ENCODE measurements at places on chromosomes 16 and 17.
A peak's percentile ranks its signal among the peaks of the same experiment; 100 is the strongest.

- DNase-seq: no peak
Measured at GRCh38 chr16:24282141-24282540, 26.0 kb downstream of the CACNG3 start.

DNA sequence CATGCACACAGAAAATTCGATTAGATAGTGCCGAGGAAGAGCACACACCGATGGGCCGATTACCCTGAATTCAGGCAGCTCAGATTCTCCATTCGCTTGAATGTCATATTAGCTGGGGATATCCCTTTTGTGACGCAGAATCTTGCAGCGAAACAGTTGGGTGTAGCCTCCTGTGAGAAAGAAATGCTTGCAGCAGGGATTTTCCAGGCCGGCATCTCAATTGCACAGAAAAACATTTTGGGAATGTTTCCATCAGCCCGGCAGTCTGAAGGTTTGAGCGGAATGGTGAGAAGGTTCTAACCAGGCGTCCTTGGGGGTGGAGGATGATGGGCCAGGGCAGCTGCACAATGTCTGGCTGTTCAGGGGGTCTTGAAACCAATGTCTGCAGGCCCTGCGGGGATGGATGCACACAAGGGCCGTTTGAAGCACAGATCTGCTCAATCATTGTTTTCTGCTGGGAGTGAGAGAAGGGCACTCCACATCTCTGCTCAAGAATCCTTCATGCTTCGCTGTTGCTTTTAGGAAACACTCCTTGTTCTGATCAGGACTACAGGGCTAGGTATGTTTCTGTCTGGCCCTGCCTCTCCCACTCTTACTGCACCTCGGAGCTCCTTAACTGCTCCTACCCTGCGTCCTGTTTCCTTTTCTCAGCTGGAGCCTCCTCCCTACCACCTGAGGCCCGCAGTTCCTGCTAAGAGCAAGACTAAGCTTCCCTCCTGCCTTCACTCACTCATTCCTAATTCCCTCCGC is 94.6 kb downstream of the CMIP start:
- DNase-seq: no peak

DNA sequence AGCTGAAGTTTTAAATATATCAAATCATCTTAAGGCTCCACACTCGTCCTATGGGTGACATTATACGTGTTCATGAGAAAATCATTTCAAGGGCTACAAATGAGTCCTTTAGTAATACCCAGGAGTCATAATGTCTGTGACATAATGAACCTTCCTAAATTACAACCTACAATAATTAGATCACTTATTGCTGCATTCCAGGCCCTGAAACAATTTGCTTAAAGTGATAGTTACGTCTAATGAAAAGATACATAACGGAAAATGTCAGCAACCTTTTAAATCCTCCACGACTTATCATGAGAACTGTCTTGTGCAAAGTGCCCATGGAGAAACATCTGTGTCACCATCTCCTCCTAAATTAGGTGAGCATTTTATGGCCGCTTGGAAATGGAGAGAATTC is 43.4 kb downstream of the IRX3 start:
- DNase-seq: no peak

DNA sequence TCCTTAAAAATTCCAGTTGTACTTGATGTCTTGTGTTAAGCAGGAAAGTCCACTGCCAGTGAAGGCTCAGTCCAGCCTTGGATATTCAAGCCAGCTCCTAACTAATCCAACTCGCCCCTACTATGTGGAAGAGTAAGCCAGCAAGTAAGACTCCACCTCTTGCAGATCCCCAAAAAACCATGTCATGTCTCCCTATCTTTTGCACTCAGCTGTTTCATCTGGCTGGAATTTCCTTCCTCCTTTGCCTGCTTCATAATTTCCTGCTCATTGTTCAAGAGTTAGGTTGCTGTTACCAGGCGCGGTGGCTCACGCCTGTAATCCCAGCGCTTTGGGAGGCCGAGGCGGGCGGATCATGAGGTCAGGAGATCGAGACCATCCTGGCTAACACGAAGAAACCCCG is 37.8 kb downstream of the RBBP6 start:
- DNase-seq: no peak

DNA sequence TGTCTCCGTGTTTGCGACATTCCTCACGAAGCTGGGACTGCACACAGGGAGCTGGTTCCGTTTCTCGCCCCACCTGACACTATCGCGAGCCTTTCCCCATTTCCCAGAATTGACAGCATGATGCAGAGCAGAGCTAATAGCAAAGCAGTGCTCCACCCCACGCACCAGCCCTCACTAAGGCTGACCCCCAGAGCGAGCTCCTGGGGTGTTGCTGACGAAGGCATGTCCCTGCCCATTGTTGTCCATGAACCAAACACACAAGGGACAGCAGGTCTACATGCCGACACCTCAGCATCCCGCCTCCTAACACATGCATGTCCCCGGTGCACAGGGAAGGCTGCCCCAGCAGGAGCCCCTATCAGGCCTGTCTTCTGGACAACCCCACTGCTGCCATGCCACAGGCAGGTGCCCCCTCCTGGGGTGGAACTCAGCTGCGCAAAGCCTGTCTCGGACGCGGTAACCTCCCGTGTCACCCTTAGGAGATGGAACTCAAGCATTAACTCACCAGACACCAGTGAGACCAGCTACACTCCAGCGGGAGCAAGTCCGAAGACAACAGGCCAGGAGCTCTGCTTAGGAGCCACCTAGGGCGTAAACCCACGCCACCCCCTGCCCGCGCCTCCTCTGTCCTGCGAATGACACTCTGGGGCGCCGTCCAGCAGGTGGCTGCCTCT is 16.9 kb upstream of the TRAP1 start:
- DNase-seq: no peak

DNA sequence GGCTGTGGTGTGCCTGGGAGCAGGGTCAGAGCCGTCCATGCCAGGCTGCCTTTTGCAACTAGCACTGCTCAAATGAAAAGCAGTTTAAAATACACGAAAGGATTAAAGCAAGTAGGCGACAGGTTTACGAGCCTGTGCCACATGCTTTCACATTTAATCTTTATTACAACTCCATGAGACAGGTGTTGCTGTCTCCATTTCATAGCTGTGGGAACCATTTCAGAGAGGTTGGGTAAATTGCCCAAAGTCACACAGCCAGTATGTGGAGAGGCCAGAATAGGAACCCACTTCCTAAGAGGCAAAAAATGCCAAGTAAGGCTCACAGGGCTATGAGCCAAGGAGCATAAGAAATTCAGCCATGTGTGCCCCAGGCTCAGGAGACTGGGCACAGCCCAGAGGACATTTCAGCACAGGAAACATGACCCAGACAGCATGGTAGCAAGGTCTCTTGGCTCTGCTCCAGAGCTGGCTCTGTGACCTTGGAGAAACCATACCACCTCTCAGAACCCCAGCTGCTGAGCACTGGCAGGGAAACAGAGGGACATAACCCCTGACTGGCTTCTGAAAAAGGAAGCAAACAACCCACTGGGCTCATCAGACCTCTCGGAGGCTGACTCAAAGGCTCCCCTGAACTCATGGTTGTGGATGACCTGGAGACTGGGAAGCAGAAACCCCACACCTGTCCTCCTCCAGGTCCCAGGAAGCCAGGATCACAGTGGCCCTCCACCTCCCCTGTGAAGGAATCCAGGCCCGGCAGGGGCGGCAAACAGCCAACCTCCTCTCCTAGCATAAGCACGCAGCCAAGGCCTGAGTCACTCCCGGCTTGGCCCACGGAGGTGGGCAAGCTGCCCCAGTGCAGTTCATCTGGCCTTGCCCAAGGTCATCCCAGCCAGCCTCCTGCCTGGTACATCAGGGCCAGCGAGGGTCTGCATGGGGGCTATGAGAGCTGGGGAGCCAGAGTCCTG is 40.3 kb upstream of the MRPS23 start:
- no peak for DNase-seq

GRCh38 chr17:80365983-80366382 is 49.0 kb upstream of the ENDOV start:
- DNase-seq: no peak

DNA sequence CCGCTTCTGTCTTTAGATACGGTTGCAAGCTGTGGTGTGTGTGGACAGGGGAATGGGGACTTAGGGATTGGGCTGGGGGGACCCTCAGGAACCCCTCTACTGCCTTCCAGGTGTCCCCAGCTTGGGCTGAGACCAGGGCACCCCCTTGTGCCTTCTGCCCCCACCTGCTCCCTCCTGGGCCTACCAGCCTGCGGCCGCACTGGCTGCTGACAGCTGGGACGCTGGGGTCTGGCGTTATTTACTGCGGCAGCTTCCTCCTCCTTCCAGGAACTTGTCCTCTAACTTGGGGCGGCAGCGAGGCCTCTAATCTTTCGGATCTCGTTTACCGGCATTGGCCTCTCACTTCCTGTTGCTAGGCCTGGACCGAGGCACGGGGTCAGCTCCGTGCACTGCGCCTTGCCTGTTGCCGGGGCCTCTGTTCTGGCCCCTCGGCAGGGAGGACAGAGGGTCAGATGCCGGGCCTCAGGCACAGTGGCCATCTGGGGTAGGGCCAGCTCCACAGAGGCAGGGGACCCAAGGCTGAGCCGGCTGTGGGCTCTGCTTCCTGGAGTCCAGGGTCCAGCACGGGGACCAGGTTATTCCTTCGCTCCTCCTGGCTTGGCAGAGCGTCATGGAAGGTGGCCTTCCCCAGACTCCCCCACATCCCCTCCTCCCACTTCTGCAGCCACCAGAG is 31.8 kb downstream of the TMEM235 start:
- DNase-seq: no peak

- DNase-seq: no peak
Measured at GRCh38 chr17:7846063-7846735, 8.7 kb upstream of the TMEM88 start.

GRCh38 chr17:74584292-74585060 is 7.6 kb downstream of the CD300LD start:
- no peak for DNase-seq

- DNase-seq: no peak
Measured at GRCh38 chr16:31529937-31530312, 2.2 kb downstream of the AHSP start.

GRCh38 chr17:41544491-41544892 is 16.4 kb upstream of the KRT19 start:
- no peak for DNase-seq

GRCh38 chr17:80095844-80096475 is 5.4 kb upstream of the GAA start:
- no peak for DNase-seq

DNA sequence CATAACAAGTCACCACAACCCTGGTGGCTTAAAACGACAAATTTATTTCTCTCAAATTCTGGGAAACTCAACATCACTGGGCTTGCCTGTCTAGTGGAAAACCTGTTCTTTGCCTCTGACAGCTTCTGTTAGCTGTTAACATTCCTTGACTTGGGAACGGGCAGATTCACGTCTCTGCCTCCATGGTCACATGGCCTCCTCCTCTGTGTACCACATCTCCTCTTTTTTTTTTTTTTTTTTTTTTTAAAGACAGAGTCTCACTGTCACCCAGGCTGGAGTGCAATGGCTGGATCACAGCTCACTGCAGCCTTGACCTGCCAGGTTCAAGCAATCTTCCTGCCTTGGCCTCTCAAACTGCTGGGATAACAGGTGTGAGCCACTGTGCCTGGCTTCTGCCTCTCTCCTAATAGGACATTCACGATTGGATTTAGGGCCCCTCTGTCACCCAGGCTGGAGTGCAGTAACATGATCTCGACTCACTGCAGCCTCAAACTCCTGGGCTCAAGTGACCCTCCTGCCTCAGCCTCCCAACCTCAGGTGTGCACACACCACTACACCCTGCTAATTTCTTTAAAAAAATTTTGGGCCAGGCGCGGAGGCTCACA is 11.7 kb upstream of the LLGL1 start:
- DNase-seq: no peak

- no peak for DNase-seq
Measured at GRCh38 chr16:29925105-29925756, 795 bp downstream of the KCTD13 start.

GRCh38 chr16:21206550-21206949 is 4.8 kb downstream of the ZP2 start:
- DNase-seq: no peak

GRCh38 chr17:17917394-17917793 is 54.8 kb downstream of the TOM1L2 start:
- no peak for DNase-seq

DNA sequence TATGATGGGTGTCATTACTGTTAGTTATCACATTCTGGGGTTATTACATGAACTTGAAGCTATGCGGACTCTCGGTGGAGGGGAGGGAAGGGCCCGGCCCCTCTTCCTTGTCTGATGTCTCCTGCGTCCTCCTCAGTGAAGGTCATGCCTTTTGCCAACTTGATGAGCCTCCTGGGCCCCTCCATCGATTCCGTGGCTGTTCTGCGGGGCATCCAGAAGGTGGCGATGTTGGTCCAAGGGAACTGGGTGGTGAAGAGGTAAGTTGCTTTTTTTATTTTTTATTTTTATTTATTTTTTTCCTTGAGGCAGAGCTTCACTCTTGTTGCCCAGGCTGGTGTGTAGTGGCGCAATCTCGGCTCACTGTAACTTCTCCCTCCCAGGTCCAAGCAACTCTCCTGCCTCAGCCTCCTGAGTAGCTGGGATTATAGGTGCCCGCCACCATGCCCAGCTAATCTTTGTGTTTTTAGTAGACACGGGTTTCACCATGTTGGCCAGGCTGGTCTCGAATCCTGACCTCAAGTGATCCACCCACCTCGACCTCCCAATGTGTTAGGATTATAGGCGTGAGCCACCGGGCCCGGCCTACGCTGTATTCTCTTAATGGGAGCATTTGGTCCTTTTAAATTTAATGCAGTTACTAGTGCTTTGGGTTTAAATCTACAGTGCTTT is 21.6 kb downstream of the POLR3E start:
- peak; percentile 24 for DNase-seq

- DNase-seq: no peak
Measured at GRCh38 chr17:45834471-45835396, 9.9 kb upstream of the SPPL2C start.

DNA sequence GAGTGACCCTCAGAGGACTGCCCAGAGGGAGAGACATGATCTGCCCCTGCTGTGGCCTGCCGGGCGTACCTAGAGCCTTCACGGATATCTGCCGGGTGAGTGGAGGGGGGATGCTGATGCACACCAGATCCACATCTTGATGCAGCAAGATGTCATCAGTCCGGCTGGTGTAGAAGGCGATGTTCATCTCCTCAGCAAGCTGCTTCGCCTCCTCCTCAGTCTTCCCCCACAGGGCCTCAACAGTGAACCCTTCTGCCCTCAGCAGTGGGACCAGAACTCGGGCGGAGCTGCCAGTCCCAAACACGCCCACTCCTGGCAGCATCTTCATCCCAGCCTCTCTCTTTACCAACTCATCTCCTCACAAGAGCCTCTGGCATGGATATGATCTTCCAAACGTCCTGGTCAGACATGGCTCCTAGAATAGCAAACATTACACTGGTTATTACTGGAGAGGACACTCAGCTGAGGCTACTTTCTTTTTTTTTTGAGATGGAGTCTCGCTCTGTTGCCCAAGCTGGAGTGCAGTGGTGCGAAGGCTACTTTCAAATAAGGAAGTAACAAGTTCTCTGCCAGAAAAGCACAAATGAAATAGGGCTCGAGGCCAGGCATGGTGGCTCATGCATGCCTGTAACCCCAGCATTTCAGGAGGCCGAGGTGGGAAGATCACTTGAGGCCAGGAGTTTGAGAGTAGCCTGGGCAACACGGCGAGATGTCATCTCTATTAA is 18.9 kb downstream of the C16orf86 start:
- no peak for DNase-seq

- peak; percentile 49 for DNase-seq
Measured at GRCh38 chr17:38870259-38871165, 654 bp downstream of the LASP1 start.

Measured in activated T-helper 9 cell treated with anti-CD3 and anti-CD28 coated beads, Interleukin-2, amount 50 U/mL, for 16 hours (primary cell).